ENCODE measurements at places on chromosomes 1 and 21. TPM values are rescaled to one million over a fixed set of nuclear protein-coding genes. Genes with fewer than 3 reads are reported as not detected.

GRCh38 chr1:3611170-3612019 lies at the start of gene MEGF6:
TSS of gene MEGF6 (minus strand) at chr1:3611508. CDS start at chr1:3611268, 240 bp downstream.
- peak; percentile 67 for DNase-seq

DNA sequence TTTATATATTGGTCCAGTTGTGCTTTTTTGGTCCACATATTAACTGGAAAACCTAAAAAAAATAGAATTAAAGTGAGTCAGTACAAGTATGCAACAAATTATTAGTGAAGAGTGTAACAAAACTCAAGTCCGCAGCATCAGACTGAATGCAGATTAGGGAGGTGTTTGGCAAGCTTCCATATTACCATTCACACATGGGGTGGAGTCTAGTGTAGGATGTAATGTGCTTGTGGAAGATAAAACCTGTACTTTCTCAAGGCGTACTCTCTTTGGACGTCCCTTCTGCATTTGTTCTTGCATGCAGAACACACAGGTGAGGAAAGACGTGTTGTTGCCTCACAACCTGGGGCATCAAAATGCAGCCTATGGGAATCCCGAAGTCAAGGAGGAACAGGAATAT lies 668.7 kb downstream of the MRPL39 start:
- DNase-seq: no peak

DNA sequence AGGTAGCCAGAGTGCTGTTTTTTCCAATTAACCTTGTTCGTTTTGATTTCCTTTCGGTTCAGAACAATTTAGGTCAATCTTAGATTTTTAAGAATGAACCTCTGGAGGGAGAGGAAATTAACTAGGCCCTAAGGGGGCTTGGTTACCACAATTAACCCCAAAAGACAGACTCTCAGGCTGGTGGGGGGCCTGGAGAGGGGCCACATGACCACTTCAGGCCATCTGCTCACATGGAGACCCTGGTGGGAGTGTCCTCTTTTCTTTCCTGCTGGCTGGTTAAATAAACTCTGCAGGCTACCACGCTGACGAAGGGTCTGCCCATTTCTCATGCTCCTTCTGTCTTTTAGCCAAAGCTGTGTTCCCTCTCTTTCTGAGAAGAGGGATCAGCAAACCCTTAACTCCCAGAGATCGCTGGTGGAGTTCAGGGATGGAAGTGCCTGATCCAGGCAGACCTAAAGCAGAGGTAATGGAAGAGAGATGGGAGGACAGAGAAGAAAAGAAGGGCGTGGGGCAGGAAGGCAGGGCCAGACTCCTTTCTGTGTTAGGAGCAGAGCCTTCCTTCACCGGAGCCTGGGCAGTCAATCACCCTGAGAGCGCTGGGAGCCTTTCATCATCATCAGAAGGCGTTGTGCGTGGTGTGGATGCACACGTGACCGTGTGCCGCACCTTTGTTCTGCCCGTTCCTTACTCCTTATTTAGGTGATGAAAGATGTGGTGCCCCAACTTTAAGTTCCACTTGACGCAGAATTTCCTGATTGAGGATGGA lies 58.5 kb downstream of the KIF26B start:
- DNase-seq: no peak

- DNase-seq: no peak
Observed at GRCh38 chr1:186819126-186819525, 9.6 kb upstream of the PLA2G4A start.

- no peak for DNase-seq
Observed at GRCh38 chr1:189752461-189752995, 725.1 kb downstream of the BRINP3 start.

- no peak for DNase-seq
Observed at GRCh38 chr1:3135744-3136455, 66.9 kb downstream of the PRDM16 start.

DNA sequence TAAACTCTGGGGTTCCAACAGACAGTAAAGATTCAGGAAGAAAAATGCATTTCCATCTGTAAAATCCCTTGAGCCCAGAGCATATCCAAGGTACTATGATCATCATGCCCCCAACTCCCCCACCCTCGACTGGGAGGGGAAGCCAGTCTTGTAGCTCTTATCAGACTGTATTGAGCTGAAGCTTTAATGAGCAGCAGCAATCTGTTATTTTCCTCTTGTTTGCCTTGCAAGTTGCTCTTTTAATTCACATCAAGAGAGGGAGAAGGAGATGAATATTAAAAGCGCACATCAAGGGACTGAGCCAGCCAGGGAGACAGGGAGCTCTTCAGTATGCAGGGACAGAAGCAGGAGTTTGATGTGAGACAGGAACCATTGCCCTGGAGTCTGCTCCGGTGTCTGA lies 52.5 kb upstream of the KCNA3 start:
- no peak for DNase-seq

GRCh38 chr1:172997941-172998361 lies 52.8 kb downstream of the TNFSF18 start:
- no peak for DNase-seq

The CACNA1E gene
- total RNA-seq: 0.18 TPM

- DNase-seq: no peak
Observed at GRCh38 chr1:160048335-160048734, 16.5 kb upstream of the PIGM start.

The FBXO28 gene
- 34.0 TPM for total RNA-seq

DNA sequence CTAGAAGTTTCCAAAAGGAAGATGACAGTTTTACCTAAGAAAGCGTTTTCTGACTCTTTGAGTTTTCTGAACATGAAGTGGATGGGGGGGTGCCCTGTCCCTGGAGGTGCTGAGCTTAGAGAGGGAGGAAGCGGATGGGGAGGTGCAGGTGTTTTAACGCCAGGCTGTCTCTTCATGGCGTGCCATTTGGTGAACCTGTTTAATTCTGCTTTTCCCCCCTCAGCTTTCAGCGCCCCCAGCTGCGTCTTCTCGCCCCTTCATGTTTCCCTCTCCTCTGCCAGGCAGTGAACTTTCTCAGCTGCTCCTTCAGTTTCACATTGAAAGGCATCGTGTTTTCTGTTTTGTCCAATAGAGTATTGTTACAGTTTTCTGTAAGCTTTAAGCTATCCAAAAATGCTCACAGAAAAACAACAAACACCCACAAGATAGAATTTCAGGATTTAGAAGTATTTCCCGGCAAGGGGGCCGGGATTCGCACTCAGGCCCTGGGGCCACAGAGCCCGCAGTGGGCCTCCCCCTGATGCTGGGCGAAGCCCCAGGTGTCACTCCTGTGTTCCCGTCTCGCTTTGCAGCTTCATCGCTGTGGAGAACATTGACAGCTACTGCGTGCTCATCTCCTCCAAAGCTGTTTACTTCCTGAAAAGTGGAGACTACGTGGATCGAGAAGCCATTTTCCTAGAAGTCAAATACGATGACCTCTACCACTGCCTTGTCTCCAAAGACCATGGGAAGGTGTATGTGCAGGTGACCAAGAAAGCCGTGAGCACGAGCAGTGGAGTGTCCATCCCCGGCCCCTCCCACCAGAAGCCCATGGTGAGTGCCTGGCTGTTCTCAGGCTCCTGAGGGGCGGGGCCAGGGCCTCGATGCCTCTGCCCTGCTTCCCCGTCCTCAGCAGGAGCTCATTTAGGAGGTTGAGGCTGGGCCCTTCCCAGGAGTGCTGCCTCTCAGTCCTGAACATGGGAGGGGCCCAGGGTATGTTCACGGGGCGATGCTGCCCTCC lies 111.4 kb downstream of the DHRS3 start:
- DNase-seq: no peak

DNA sequence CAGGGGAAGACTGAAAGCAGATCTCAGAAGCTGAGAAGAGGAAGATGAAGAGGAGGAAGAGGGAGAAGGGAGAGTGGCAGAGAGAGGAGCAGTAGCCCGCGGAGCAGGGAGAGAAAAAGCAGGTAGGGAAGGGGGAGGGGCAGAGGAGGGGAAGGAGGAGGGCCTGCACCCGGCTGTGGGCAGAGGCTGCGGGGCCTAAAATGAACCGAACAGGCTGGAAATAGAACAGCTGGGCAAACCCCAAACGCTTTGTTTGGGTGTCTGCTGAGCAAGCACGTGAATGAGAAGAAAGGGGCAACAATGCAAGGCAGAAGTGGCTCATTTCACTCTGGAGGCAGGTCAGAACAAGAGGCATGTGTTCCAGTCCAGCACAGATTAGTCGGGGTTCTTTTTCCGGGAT lies 33.5 kb downstream of the KCNC4 start:
- no peak for DNase-seq

The SPRR1A gene
- not detected for total RNA-seq

DNA sequence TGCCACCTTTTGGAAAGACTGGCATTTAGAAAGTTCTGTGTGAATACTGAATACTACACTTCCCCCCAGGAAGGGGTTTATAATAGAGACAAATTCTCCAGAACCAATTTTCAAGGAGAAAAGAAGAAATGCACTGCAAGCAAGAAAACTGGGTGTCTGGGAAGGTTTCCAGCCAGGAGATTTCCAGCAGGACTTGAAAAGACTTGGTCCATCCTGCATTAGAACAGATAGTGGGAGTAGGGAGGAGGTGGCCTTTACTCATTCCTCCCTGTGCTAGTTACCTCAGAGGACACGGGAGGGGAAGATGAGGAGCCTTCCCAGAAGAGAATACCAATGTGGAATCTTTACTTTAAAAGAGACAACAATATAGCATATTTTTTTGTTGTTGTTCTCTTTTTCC lies 52.4 kb downstream of the FAM78B start:
- DNase-seq: no peak

The PDC gene
- not detected for total RNA-seq

- no peak for DNase-seq
Observed at GRCh38 chr1:111598544-111598943, 21.0 kb upstream of the RAP1A start.

The CD244 gene
- 0.87 TPM for total RNA-seq

DNA sequence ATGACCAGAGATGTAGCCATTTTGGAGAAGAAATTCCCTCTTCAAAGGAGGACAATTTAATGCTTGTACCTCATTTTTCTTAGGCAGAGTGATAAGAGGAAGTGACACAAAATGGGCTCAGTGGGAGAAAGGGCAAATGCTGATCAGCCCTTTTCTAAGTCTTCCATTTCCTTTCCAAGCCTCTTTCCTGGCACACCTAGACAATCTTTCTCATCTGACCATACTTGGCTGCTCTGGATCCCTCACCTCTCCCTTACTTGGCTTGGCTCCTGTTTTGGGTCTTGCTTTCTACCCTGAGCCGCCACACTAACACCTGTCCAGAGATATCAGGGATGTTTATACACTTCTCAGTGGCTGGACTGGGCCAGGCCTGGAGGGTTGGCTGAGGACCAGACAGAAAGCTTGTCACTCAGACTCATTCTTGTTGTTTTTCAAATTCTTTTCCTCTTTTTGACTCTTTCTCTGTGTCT lies 13.1 kb downstream of the TXNIP start:
- peak; percentile 48 for DNase-seq
